Fibroblast of pulmonary artery (primary cell): ENCODE measurements at places on chromosomes 7 and 10.
A peak's percentile ranks its signal among the peaks of the same experiment; 100 is the strongest.

DNA sequence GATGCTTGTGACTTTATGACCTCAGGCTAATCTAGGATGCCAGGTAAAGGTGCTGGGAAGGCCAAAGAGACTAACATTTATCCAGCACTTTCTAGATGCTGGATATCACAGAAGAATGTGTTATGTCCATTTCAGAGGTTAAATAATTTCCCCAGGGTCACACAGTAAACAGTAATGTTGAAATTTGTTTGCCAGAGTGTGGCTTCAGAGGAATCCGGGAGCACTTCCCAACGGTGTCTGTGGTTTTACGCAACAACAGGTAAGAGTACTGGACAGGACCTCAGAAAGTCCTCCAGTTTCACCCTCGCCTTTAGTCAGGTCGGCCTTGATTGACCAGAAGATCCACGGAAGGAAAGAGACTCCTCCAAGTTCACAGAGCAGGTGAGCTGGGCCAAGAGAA is 1.7 kb downstream of the SHTN1 start:
- DNase-seq: no peak

DNA sequence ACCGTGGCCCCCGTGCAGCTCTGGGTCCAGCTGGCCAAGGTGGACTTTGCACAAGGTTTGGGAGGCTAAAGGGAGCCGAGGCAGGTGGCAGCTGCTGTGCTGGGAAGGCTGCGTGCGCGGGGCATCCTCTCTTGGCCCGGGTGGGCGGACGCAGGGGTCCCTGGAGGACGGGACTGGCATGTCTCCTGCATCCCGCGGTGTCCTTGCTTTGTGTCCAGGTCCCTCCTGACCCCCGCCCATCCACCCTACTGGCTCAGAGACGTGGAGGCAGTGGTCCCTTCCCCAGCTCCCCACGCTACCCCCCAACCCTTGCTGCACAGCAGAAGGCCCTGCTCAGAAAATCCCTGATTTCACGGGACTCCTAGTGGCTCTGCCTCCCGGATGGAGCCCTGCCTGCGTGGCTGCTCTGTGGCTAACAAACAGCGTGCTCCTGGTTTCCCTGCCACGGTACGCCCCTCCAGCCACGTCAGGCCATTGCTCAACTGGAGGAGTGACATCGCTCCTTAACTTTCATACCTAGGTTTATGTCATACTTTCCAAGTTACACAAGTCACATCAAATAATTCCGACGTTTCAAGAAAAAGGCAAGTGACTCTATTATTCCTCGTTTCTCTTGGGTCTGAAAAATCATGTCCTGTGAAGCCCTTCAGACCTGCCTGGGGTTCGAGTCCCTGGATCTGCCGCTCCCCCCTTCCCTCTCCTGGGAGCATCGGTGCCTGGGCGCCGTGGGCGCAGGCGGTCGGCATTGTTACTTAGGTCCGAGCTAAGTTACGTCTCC is 421.9 kb downstream of the DNAJB6 start:
- DNase-seq: no peak

GRCh38 chr7:123338688-123339087 is 138.9 kb upstream of the SLC13A1 start:
- no peak for DNase-seq

GRCh38 chr7:133837224-133837623 is 289.9 kb upstream of the LRGUK start:
- DNase-seq: no peak

- DNase-seq: no peak
Measured at GRCh38 chr10:131802156-131802915, 98.5 kb upstream of the PPP2R2D start.

DNA sequence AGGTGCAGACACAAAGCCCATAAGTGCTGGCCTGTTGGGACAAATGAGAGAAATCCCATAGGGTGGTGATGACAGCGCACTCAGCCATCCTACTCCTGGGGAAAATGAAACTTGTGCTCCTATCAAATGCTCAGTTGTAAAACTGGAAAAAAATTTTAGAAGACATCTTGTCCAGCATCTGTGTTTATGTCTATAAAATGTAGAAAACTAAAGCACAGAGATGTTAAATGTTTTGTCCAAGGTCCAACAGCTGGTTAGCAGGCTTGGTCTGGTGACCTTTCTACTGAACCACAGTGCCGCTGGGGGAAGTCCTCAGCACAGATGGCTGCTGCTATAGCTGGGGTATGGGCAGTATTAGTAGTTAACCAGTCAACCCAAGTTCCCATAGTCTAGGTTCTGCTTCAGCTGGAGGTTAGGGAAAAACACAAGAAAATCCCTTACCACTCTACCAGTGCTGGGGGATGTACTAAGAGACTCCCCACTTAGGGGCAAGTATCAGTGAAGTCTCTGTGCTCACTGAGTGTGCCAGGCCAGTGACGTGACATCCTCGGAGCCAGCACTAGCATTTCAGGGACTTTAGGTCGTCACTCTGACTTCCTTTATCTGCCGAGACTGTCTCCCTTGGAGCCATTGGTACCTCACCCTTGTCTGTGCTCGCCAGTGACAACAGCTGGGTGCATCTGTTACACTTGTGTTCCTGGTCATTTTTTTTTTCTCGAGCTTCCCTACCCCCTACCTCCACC is 1.9 kb downstream of the TSPAN33 start:
- DNase-seq: no peak

DNA sequence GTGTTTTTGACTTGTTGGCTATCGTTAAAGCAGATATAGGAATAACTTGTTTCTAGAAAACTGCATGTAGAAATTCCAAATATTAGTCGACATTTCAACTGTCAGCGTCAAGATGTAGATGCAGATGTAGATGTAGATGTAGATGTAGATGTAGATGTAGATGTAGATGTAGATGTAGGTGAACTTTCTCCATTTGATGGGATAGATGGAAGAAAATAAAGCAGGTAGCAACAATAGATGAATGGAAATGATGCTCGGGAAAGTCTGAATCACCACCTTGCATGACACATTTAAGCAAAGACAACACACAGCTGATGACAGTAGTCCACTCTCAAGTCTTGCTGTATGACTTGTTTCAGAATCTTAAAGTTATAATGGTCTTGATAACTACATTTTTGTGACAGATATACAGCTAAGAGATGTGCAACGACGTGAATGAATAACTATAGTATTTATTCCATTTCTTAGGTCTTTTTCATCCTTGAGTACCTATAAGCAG is 53.5 kb downstream of the SND1 start:
- DNase-seq: no peak

DNA sequence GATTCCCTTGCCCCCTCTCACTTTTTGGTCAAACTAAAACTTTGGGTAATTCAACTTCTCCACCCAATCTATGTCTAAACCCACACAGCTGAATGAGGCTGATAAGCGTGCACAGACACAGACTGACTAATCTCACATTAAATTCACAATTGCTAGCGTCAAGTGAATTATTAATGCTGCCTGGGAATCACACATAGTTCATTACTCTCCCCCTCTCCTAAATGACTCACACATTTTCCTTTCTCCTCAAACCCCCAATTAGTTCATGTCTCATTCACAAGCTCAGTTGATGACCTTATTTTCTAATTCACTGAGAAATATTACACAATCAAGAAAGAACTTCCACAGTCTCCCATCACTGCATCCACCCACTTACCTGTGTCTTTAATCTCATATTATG is 14.5 kb downstream of the KLF14 start:
- no peak for DNase-seq

- no peak for DNase-seq
Measured at GRCh38 chr7:47907981-47908616, 40.2 kb downstream of the PKD1L1 start.

GRCh38 chr10:128892005-128892404 is 575.0 kb upstream of the MGMT start:
- DNase-seq: no peak

- DNase-seq: no peak
Measured at GRCh38 chr7:10034843-10035556, 938.7 kb upstream of the PHF14 start.

DNA sequence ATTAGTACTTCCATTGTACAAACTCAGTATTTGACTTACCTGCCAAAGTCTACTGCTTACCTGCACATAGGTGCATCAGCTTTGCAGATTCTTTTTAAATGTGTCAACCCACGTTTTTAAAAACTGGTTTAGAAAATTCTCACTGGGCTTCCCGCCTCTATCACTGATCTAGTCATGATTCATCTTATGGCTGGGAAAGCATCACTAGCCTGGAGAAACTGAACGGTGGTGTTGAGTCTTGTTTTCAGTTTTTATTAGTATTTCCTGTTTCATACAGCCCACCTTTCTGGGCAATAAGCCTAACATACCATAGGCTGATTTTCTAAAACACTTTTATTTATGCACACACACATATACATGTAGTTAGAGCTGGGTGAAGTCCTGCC is 19.7 kb downstream of the DOCK1 start:
- DNase-seq: peak; percentile 16
